HTR-8/SVneo (cell line): ENCODE measurements at places on chromosomes 4 and X.

GRCh38 chrX:109475174-109475891 lies 6.6 kb downstream of the GUCY2F start:
- DNase-seq = peak; percentile 3

DNA sequence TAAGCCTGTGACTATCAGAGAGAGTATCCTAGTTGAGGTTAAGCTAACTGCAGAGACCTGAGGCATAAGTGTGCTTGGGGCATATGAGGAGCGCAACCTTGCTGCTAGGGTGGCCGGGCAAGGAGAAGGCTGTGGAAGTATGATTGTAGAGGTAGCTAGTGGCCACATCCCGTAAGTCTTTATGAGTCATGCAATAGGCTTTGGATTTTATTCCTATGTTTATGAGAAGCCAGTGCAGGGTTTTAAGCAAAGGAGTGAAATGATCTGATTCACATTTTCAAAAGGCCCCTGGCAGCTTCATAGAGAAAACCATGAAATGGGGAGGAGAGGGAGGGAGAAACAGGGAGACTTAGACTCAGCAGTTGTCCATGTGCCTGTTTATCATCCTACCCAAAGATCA lies 92.1 kb upstream of the WDFY3 start:
- DNase-seq = no peak

- DNase-seq = peak; percentile 92
Observed at GRCh38 chr4:4859325-4859798, at the start of gene MSX1. Gene MSX1 (plus strand): TSS chr4:4859665. CDS start chr4:4859900, 235 bp downstream.

- DNase-seq = no peak
Observed at GRCh38 chrX:100289066-100289558, 121.0 kb downstream of the PCDH19 start.

GRCh38 chr4:188714501-188714900 lies 575.3 kb downstream of the TRIML1 start:
- no peak for DNase-seq

GRCh38 chrX:54495814-54496516 lies at the start of gene FGD1:
Gene FGD1 (minus strand): TSS chrX:54496234. CDS start chrX:54495432, 802 bp downstream.
- DNase-seq = peak; percentile 60

GRCh38 chrX:43349363-43349762 lies 306.7 kb upstream of the MAOA start:
- DNase-seq = no peak

GRCh38 chr4:183256756-183257385 lies 63.2 kb downstream of the CLDN22 start:
- DNase-seq = peak; percentile 62

DNA sequence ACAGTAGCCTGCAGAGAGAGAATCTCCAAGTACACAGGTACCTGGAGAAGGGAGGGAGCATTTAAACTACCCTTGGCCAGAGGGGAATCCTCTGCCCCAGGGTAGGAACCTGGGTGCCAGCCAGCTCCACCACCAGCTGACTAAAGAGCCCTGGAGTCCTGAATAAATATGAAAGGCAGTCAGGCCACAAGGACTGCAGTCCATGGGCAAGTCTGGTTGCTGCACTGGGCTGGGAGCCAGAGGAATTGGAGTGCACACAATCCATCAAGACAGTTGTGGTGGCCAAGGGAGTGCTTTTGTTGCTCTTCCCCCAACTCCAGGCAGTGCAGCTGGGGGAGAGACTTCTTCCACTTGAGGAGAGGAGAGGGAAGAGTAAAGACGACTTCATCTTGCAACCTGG lies 172.5 kb downstream of the HNRNPD start:
- DNase-seq = no peak

GRCh38 chr4:181938631-181939030 lies 304.6 kb upstream of the TENM3 start:
- DNase-seq = no peak

- no peak for DNase-seq
Observed at GRCh38 chrX:149453906-149454822, 50.9 kb downstream of the IDS start.

DNA sequence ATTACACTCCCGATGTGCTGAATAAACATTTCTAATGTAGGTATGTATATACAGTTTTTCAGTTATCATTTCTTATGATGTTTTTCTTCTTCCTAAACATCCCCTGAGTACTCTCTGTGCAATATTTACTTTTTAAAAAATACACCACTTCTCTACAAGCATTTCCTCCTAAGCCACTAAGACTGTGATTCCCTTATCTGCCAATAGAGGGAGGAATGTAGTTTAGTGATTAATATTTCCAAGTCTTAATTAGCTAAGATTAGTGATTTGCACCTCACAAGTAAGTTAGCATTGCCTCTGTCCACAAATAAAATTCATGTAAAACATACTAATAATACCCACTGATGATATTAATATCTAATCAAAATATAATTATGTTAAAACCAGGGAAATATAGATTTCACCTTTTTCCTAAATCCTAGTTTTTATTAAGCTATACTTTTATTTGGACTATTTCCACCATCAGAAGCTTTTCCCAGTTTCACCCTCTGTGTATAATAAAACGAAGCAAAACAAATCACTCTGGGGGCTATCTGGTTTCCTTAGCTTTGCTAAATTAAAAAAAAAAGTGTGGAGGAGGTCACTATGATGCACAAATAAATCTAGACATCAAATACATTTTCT lies 909.1 kb downstream of the FAT4 start:
- DNase-seq = no peak

DNA sequence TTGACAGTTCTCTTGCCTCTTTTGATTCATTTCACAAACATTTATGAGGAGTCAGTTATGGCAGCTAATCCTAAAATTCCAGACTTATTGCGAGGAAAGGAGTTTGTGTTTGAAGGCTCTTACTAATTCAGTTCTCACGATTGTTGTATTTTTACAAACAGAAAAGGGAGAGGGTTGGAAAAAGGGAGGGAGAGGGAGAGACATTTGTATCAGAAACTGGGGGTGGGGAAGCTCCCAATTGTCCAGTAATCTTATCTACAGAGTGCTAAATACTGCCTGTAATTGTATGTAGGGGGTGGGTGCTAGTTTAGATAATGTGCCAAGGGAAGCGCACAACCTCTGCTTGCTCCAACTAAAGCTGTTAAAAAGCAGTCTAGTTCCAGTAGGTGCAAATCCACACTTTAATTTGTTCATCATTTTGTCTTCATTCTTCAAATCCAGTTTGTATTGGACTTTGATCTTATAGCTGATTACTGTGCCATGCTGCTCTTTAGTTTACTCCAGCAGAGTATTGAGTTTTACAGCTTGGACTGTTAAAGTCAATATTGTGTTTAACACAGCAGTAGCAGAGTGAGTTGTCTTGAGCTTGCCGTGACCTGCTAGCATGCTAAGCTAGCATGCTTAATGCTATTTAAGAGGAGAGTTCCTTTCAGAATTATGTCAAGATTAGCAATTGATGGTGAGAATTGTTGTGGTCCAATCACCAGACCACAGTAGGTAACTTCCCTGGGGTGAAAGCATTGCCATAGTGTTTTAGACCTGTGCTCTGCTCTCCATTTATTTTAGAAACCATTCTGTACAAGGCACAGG lies 13.9 kb downstream of the FNIP2 start:
- no peak for DNase-seq

DNA sequence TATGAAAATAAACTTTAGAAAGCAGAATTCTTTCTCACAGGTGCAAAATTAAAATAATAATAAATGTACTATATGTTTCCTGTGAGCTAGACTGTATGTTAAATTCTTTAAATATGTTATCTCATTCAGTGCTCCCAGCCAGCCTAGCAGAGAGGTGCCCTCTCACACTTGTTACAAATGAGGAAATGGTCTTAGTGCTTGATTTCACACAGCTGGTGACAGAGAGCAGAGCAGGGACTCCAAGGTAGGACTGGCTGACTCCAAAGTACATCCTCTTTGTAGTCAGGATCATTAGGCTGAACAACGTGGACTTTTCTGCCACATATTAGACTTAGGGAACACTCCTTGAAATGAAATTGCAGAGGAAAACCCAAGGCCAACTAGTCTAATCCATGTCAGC lies 72.0 kb upstream of the HHIP start:
- DNase-seq = no peak

GRCh38 chrX:840556-840955 lies 210.0 kb downstream of the SHOX start:
- no peak for DNase-seq

GRCh38 chr4:3219761-3220475 lies 29.0 kb upstream of the MSANTD1 start:
- DNase-seq = no peak

- DNase-seq = no peak
Observed at GRCh38 chrX:68945081-68945602, 116.3 kb downstream of the EFNB1 start.

- DNase-seq = no peak
Observed at GRCh38 chr4:176387571-176387970, 67.8 kb downstream of the SPCS3 start.

GRCh38 chr4:147041376-147041775 lies 95.7 kb upstream of the TTC29 start:
- DNase-seq = no peak

- no peak for DNase-seq
Observed at GRCh38 chr4:6115746-6116586, 84.4 kb downstream of the JAKMIP1 start.
